Astrocyte of the spinal cord (primary cell): ENCODE measurements at places on chromosomes 2 and 18.

DNA sequence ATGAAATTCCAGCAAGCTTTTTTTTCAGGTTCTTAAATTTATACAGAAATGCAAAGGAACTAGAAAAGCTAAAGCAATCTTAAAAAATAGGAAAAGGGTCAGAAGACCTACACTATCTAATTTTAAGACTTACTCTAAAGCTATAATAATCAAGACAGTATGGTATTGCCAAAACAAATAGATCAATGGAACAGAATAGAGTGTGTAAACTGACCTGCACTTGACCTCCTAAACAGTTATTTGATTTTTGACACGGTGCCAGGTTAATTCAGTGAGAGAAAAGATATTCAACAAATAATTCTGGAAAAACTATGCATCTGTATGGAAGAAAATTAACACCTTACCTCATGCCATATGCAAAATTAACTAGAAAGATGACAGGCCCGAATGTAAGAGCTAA, 73.6 kb downstream of the OLA1 start:
- no peak for DNase-seq

GRCh38 chr2:144650907-144651306, 131.0 kb upstream of the ZEB2 start:
- DNase-seq: no peak

- DNase-seq: no peak
Observed at GRCh38 chr18:48805826-48806535, 144.8 kb downstream of the SMAD7 start.

DNA sequence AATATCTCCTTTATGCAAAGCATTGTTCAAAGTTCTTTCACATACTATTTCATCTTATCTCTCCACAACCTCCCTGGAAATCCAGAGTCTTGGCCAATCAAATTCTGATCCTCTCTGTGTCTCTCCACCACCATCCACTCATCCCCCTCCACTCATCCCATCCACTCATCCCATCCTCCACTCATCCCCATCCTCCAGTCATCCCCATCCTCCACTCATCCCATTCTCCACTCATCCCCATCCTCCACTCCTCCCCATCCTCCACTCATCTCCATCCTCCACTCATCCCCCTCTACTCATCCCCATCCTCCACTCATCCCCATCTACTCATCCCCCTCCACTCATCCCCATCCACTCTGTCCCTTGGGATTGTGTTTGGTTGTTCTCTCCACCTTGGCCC, 101.1 kb downstream of the BCL2 start:
- DNase-seq: no peak

DNA sequence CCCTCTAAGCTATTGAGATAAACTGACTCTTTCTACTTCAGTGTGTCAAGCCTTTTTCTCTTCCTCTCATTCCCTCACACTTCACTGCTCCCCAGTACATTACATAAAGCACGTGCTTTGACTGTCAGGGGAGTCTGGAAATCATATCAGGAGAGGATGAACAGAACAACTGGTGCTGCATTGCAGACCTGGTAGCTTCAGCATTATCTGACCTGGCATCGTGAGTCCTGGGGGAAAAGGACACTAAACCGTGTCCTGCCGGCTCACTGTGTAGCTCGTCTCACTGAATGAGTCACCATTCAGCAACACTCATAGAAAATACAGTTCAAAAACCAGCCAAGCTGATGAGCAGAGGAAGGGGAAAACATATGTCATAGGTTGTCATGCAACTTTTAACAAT, 108.5 kb upstream of the UNC80 start:
- DNase-seq: peak; percentile 61

GRCh38 chr2:211620986-211621385, 917.6 kb downstream of the ERBB4 start:
- DNase-seq: no peak

GRCh38 chr2:122706757-122707223, 951.3 kb downstream of the TSN start:
- DNase-seq: no peak

GRCh38 chr2:105757433-105757832, 12.7 kb downstream of the NCK2 start:
- no peak for DNase-seq

DNA sequence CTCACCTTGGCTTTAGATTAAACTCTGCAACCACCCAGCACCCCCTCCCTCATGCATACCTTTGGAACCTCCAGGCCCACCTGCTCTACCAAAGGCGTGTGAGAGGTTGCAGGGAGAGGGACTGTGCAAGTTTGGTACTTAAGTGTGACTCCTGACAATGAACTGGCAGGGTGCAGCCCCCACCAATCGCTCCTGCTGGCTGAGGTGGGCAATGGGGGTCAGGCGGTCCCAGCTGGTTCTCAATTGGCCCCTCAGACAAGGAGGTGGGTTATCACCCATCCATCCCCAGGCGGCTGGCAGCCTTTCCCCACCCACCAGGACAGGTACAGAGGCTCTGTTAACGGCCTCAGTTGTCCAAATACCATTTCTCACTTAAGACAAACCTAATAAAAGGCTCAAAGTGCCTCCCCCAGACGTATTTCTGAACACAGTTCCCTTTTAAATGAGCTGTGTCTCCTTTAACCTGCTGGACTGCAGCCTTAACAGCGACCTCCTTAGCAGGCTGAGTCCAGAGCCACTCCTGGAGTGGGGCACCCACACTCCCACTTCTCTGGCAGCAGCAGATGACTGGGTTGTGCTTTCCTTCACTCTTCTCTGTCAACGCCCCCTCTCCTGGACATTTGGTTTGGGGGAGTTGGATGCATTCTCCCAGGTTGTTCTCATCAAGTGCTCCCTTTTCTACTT, 169.2 kb upstream of the SMAD2 start:
- no peak for DNase-seq

DNA sequence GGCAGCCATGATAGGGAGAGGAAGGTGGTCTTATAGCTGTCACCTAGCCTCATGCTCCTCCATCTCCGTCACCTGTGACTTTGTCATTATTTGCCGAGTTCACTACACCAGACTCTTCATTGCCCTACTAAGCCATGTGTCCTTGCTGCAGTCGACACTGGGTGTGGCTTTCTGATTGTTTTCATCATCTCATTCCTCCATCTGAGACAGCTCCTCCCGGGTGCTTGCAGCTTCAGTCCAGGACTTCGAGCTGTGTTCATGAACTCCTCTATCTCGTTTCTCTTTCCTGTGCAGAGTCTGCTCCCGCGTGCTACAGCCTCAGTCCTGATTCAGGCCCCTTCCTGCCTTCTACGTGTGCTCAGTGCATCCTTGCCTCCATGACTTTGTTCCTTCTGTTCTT, 295.1 kb upstream of the TNP1 start:
- DNase-seq: no peak

DNA sequence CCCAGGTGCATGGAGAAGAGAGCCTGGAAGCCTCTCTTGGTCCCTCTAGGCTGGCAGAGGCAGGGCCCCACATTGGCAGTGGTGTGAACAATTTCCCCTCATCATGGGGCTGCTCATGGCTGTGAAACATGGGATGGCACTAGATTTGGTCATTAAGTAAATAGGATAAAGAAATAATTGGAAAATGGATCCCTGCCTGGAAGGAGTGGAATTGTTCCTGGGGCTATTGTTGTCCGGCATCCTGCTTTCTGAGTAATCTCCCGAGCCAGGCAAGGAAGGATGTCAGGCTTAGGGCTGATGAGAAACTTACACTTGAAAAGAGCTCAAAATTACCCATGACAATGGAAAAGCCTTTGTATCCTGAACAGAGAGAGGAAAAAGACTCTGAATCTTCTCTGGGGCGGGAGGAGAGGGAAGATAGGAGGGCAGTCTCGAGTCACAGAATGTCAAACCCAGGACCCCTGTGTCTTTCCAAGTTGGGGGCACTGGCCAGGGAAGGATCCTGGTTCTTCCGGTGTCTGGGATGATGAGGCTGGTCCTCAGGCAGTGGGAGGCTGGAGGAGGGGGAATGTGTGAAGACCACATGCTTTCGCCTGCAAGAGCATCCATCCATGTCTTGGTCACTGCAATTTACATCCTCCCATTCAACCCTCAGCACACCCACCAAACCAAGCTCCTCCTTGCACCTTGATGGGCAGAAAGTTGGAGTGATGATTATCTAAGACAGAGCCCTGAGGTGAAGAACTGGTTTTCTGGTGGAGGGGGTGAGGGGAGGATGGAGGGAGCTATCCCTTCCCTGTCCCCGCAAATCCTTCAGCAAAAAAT, 27.1 kb upstream of the STEAP3 start:
- DNase-seq: no peak

GRCh38 chr2:128422571-128422970, 103.9 kb upstream of the HS6ST1 start:
- peak; percentile 84 for DNase-seq

DNA sequence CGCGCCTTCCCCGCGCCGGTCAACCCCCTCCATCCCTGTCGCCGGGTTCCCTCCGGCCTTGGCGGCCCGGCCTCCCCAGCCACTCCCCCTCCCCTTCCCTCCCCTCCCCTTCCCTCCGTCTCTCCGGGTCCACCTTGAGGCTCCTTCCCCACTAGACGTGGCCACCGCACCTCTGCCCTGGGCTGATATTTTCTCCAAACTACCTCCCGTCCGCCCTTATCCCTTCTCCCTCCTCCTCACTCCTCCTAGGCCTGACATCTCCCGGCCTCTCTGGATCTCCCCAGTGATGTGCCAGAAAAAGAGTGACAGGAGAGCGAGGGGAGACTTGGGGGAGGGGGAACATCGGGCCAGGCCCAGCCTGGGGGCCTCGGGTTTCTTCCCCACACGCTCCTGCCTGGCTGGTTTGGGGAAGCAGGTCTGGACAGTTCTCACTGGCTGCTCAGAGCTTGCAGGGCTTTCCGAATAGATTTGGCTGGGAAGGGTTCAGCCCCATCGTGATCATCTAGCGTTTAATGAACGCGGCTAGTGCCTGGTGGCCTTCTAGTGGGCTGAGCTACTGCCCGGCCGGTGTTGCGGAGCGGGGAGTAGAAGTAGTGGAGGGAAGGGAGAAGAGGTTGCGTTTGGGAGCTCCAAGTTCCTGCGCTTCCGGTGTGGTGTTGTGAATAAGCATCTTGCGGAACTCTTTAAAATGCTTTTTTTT, 641 bp downstream of the MAPRE3 start:
- peak; percentile 2 for DNase-seq

- DNase-seq: peak; percentile 5
Observed at GRCh38 chr18:66077066-66077465, 326.3 kb downstream of the CDH7 start.

DNA sequence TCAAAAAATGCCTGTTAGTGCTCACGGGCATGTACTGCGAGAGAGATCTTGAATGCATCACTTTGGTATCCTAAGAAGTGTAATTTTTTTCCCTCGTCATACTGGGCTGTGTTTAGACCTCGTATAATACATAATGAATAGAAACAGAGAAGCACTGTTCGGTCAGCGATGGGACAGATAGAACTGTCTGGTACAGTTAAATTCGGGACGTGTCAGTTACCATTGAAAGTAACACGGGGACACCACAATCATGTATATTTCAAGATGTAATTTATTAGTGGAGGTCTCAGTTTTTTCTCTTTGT, 1.8 kb downstream of the PKP4 start:
- no peak for DNase-seq

- DNase-seq: no peak
Observed at GRCh38 chr2:23380562-23381065, 4.4 kb upstream of the KLHL29 start.

GRCh38 chr2:179855673-179856072, 5.7 kb downstream of the ZNF385B start:
- DNase-seq: no peak

GRCh38 chr2:232872826-232873225, 2.8 kb downstream of the SNORC start:
- DNase-seq: no peak

- DNase-seq: no peak
Observed at GRCh38 chr2:12041236-12041635, 294.8 kb downstream of the LPIN1 start.

DNA sequence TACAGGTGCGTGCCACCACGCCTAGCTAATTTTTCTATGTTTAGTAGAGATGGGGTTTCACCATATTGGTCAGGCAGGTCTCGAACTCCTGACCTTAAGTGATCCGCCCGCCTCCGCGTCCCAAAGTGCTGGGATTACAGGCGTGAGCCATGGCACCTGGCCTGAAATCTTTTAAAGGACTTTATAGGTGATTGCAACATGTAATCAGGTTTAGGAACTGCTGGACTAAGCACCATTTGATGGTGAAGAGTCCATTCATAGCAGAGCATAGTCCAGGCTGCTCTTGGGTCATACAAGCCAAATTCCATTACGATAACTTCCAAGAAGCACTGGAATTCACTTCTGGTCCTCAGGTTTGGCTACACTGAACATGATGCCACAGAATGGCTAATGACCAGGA, 200.6 kb upstream of the SMAD2 start:
- no peak for DNase-seq

DNA sequence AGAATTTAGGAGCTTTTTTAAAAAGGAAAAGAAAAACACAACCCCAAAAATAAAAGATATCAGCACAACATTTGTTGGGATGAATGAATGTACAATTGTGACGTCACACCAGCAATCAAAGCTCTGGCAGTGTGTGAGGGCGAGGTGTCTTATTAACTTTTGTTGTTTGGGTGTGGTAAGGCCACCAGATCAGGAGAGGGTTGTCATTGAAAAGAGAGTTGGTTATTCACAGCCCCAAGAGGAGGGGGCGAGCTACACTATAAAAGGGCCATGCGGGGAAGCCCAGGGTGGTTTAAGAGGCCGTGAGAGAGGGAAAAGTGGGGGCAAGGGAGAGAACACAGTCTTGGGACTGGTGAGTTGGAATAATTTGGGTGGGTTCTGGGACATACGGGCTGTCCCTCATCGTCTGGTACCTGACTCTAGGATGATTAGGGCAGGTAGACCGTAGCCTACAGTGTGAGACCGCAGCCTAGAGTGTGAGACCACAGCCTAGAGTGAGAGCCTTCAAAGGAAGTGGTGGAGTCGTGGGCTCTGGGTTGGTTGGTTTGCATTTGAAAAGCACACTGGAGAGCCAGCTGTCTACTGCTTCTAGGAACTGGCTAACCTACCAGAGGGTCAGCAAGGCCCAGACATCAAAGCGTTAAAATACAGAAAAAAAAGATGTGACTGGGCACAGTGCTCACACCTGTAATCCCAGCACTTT, 128.4 kb downstream of the INO80D start:
- no peak for DNase-seq

DNA sequence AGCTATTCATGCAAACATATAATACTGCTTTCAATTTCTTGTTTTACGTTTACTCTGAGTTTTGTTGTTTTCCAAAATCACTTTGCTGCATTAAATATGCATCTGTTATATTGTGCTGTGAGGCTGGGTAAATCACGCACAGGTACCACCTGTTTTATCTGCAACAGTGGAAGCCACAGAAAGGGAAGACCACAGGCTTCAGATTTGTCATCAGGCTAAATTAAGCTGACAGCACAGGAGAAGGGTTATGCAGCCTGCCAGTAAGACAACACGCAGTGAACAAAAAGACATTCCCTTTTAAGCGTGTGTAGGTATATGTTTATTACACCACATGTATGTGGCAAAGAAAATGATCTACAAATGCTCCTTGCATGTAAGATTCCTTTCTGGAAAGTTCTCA, 38.2 kb downstream of the ZNF516 start:
- DNase-seq: no peak
